ENCODE measurements at places on chromosomes 4 and X.

DNA sequence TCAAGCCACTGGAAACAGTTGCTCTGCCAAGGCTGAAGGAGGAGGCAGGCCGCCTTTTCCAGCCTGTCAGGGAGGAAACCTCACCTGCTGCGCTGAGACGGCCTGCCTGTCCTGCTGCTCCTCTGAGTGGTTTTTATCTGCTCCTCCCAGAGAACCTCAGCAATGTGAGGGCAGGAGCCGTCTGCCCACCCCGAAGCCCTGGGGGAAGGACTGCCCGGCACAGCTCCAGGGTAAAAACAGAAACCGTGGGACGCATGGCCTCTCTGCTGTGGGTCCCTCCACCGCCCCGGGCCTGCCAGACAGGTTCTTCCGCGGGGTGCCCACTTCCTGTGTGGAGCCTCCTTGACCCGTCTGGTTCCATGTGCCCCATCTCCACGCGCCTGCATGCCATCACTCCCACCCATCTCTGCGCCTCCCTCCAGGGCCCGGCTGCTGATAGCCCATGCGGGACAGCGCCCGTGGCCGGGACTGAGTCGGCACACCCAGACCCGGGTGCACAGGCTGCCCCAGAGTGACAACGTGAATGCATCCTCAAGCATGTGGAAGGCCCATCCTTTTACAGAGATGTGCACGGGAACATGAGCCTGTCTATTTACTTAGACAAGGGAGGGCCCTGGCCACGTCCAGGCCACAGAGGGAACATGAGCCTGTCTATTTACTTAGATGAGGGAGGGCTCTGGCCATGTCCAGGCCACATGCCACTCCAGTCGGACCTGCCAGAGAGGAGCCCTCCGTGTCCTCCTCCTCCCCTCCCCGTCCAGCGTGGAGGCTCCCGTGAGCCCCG, 4.0 kb upstream of the SLC49A3 start:
- no peak for DNase-seq

DNA sequence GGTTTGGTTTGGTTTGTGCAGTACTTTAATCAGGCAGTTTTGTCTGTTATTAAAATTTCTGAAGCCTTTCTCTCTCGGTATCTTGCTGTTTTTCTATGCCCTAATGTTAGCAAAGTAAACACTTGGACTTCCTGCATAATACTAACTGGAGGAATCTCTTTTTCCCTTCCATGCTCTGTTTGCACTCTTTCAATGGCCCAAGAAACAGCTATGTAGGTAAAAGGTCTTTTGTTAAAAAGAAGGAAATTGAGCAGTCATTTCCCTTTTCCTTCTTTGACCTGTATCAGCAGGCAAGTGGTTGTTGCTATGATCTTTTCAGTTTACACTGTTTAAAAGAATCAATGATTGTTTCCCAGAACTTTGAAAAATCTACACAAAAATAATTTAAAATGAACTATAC, 82.7 kb downstream of the CCSER1 start:
- no peak for DNase-seq

DNA sequence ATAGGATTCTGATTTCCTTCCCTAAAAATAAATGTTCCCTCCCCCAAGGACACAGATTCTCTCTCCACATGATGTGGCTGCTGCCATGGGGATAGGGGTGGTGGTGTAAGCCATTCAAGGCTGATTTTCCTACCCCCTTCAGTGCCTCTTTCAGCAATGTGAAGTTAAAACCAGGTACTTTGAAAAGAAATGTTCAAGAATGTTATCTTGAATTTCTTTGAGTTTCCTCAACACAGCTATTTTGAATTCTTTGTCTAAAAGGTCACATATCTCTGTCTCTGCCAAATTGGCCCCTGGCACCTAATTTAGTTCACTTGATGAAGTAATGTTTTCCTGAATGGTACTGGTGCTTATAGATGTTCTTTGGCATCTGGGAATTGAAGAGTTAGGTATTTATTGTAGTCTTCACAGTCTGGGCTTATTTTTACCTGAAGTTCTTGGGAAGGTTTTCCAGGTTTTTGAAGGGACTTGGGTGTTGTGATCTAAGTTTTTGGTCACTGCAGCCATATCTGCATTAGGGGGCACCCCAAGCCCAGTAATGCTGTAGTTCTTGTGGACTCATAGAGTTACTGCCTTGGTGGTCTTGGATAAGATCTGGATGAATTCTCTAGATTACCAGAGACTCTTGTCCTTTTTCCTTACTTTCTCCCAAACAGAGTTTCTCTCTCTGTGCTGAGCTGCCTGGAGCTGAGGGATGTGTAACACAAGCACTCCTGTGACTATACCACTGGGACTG, 7.6 kb upstream of the DIPK2B start:
- no peak for DNase-seq

GRCh38 chrX:53483838-53484405, 49.8 kb upstream of the HSD17B10 start:
- no peak for DNase-seq

GRCh38 chr4:144962300-144962699, 135.7 kb downstream of the ANAPC10 start:
- DNase-seq, result no peak

DNA sequence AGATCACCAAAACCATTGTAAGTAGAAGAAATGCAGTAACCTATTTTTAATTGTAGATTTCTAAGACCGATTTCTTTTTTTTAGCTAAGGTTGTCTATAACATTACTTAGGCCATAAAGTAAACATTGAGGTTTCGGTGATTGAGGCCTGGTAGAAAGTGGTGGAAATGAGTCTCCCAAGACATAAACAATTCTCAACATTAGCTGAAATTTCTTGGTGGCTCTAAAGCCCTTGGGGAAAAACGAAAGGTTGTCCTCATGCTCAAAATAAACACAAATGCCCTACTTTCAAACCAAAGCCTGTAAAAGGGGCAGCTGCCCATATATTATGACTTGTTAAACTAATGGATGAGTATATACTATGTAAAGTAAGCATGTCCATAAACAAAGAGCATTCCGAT, 98.8 kb downstream of the SCFD2 start:
- no peak for DNase-seq

- DNase-seq, result no peak
Observed at GRCh38 chrX:33106737-33107136, 104.6 kb downstream of the DMD start.

Measured in NCI-H510A (cell line).